ENCODE measurements at places on chromosomes 7 and 10.

DNA sequence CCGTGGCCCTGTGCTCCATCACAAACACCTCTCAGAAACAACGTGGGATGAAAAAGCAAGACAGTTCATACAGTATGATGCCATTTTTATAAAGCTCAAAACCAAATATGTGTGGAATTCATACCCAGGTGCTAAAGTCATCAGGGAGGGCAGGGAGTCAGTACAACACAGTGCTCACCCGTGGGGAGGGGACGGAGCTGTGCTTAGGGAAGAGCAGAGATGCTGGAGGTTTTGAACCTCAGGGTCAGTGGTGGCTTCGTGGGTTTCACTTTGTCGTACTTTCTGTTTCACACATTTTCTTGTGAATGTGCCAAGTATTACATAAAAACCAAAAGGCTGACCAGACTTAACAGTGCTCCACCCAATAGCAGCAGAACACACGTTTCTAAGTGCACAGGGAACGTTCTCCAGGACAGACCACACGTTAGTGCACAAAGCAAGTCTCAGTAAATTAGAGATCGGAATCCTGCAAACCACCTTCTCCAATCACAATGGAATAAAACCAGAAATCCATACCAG, 21.2 kb downstream of the ZMIZ2 start:
- peak; percentile 32 for DNase-seq
- H3K36me3 ChIP-seq, result peaks cover 4% of the 10 kb centered on the region
- H3K4me3 ChIP-seq, result peak overlapping the region; percentile 17

DNA sequence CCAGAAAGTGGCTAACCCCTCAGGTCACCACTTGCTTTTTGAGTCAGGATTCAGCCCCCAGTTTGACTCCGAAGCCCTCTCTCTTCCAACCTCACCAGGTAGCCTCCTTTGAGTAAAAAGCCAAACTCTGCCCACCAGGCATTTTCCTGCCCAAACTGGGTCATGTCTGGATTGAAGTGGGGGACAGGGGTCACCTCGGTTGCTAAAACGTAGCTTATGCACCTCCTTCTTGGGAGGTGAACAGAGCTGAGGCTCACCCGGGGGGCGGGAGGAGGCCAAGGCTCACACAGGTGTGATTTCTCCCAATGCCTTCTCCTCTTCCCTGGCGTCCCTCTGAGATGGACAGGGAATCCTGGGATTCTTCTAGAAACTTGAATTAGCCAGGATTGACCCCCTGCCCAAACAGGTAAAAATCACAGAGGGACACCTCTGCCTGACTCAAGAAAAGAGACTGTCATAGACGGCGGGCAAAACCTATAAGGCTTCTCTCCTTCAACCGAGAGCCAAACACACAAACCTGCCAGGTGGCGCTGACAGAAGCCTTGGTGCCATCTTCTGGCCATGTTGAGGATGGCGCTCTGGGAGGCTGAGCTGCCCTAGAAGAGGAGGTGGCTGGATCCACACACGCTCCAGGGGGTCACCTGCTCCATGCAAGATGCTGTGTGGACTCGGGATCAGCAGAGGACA, 51.6 kb downstream of the PRLHR start:
- H3K4me3 ChIP-seq, result no peak overlapping the region
- peaks cover 8% of the 10 kb centered on the region for H3K27me3 ChIP-seq
- H3K27ac ChIP-seq, result no peak overlapping the region
- H3K4me1 ChIP-seq, result no peaks in the 10 kb centered on the region
- DNase-seq, result no peak

DNA sequence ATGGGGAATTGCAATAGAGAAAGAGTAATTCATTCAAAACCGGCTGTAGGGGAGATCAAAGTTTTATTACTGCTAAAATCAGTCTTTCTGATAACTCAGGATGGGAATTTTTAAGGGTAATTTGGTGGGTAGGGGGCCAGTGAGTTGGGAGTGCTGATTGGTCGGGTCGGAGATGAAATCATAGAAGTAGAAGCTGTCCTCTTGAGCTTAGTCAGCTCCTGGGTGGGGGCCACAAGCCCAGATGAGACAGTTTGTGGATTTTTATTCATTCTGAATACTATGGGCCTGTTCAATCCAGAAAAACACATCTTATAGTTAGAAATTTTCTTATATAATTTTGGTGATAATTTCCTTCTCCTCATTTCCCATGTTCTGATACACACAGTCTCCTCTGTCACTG, 25.4 kb downstream of the CALD1 start:
- H3K4me3 ChIP-seq, result no peak overlapping the region
- DNase-seq, result no peak
- peak overlapping the region; percentile 26 for H3K27ac ChIP-seq
- no peaks in the 10 kb centered on the region for H3K27me3 ChIP-seq
- H3K36me3 ChIP-seq, result no peaks in the 10 kb centered on the region

DNA sequence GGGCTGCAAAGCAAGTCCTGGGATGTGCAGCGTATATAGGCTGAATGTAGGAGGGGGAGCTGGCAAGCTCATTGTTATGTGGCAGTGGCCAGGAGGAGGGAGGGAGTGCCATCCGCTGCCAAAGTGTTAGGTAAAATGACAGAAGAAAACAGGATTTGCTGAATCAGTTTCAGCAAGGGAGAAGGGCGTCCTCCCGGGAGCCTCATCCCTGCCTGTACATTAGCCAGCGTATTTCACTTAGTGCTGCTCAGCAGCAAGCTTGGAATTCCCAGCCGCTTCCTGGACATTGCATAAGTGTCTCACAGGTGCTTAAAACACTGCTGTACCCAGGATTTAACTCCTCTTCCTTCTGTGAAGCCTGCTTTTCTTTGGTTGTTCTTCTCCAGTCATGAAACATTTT, 2.5 kb downstream of the NIPSNAP2 start:
- peak overlapping the region; percentile 82 for H3K27ac ChIP-seq
- no peak overlapping the region for H3K4me3 ChIP-seq

DNA sequence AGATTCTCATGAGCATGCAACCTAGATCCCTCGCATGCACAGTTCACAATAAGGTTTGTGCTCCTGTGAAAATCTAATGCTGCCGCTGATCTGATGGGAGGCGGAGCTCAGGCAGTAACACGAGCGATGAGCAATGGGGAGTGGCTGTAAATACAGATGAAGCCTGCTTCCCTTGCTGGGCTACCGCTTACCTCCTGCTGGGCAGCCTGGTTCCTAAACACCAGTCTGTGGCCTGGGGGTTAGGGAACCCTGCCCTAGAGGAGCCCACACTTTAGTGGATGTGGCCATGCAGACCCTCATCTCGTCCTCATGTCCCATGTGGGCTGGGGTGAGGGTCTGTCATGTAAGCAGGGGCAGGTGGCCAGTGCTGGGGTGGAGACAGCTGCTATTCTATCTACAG, 417.6 kb downstream of the GLRX3 start:
- H3K4me1 ChIP-seq, result no peaks in the 10 kb centered on the region
- H3K27ac ChIP-seq, result no peak overlapping the region
- DNase-seq, result no peak
- no peak overlapping the region for H3K4me3 ChIP-seq

GRCh38 chr7:105387508-105388355, 989 bp downstream of the SRPK2 start:
- H3K27me3 ChIP-seq, result no peaks in the 10 kb centered on the region
- H3K4me3 ChIP-seq, result peak overlapping the region; percentile 99
- DNase-seq, result peak; percentile 65
- peak overlapping the region; percentile 85 for H3K27ac ChIP-seq

GRCh38 chr10:104150139-104150538, 28.2 kb downstream of the SFR1 start:
- H3K4me3 ChIP-seq, result no peak overlapping the region
- no peaks in the 10 kb centered on the region for H3K4me1 ChIP-seq
- no peak overlapping the region for H3K27ac ChIP-seq
- no peak for DNase-seq
- H3K27me3 ChIP-seq, result no peaks in the 10 kb centered on the region
- H3K36me3 ChIP-seq, result no peaks in the 10 kb centered on the region

DNA sequence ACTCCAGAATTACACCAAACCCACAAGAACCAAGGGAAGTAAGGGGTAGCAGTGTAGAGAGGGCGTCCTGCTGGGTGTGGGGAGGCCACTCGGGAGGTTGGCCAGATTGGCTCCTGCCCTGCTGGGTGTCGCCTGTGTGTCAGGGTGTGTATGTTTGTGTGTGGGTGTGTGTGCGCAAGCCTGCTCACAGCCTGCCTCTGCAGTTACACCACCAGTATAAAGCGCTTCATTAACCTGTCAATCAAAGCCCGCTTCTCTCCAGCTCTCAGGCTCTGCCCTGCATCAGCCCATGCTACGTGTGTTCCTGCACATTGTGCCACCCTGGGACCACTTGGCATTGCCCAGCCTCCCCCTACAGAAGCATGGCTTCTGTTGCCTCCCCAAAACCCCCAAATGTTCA, 83.3 kb upstream of the PAX2 start:
- DNase-seq, result no peak
- no peaks in the 10 kb centered on the region for H3K36me3 ChIP-seq
- no peaks in the 10 kb centered on the region for H3K4me1 ChIP-seq
- no peak overlapping the region for H3K4me3 ChIP-seq
- no peak overlapping the region for H3K27ac ChIP-seq

DNA sequence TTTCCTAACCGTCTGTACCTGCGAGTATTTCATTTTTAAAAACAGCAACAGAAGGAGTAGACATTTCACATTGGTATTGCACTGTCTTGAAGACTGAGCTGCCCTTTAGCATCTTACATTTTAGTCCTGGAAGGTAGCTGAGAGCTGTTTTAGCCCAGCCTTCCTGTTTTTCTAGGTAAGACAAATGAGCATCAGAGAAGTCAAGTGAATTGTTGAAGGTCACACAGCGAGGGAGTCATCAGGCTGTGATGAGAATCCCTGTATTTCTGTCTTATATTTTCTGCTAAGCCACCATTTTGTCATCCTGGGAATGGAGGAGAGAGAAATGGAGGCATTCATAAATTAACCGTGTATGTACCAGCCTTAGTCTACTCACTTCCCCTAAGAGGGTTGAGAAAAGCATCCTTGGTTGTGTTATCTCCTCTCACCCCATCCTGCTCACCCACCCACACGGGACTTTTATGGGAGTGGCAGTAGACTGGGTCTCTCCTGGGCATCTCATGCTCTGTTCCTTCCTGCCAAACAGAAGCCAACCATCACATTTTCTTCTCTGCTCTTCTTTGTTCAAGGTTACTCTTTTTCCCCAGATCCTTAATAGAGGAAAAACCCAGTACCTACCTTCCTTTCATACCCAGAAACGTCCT, 8.5 kb downstream of the RBM20 start:
- H3K4me1 ChIP-seq, result no peaks in the 10 kb centered on the region
- H3K36me3 ChIP-seq, result no peaks in the 10 kb centered on the region
- DNase-seq, result no peak
- peaks cover 6% of the 10 kb centered on the region for H3K27me3 ChIP-seq
- H3K27ac ChIP-seq, result no peak overlapping the region

GRCh38 chr10:36424502-36424901, 700.9 kb upstream of the ANKRD30A start:
- H3K27me3 ChIP-seq, result no peaks in the 10 kb centered on the region
- H3K4me1 ChIP-seq, result no peaks in the 10 kb centered on the region
- no peak for DNase-seq
- H3K27ac ChIP-seq, result no peak overlapping the region

DNA sequence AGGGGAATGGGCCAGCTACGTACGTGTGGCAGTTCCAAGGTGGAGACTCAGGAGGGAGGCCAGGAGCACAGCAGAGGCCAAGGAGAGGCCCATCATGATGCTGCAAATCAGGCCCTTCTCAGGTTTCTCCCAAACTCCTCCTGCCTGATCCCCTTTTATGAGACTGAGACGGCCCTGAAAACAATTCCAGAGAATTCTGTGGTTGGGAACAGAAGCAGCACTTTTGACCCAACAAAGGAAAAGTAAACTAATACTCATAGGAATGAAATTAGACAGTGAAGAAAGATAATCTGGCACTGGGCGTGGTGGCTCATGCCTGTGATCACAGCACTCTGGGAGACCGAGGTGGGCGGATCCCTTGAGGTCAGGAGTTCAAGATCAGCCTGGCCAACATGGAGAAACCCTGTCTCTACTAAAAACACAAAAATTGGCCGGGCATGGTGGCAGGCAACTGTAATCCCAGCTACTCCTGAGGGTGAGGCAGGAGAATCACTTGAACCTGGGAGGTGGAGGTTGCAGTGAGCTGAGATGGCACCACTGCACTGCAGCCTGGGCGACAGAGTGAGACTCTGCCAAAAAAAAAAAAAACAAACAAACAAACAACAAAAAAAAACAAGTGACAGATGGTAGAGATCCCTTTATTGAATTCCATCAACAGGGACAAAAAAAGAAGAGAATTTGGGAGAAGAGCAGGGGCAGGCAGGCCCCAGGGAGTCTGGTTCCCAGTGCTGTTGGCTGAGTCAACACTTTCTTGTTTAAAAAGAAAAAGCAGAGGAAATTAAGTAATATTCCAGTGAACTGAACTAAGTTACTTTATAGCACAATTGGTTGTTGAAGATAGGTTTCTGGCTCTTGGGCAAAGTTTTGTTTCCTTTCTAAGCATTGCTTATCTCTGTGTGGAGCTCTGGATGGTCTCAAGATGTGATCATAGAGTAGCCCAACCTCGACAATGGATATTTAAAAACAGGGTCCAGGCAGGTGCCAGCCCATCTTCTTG, at the start of gene CCL26:
Gene CCL26 (minus strand): TSS at position 131 of the 997 bp plus-strand sequence. CDS start 35 bp downstream, at position 96.
- H3K4me1 ChIP-seq, result no peaks in the 10 kb centered on the region
- DNase-seq, result peak; percentile 52
- peak within 1 kb of the TSS; percentile 48 for H3K27ac ChIP-seq
